ENCODE measurements at places on chromosomes 7 and 10.

DNA sequence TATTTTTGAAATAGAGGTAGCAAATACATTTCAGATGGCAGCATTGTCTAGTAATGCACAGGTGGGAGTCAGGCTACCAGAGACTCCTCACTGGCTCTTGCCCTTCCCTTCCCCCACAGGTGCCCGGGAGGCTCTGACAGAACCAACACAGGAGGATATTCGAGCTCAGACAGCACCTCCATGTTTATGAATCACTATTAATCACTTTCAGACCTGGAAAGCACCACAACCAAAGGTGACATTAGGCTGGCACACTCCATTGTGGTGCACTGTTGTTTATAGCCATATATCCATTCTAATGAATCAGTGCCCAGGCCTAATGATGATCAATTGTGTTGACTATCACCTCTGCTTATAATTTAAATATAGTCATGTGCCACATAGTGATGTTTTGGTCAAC is 107.8 kb upstream of the NAMPT start:
- DNase-seq: no peak

DNA sequence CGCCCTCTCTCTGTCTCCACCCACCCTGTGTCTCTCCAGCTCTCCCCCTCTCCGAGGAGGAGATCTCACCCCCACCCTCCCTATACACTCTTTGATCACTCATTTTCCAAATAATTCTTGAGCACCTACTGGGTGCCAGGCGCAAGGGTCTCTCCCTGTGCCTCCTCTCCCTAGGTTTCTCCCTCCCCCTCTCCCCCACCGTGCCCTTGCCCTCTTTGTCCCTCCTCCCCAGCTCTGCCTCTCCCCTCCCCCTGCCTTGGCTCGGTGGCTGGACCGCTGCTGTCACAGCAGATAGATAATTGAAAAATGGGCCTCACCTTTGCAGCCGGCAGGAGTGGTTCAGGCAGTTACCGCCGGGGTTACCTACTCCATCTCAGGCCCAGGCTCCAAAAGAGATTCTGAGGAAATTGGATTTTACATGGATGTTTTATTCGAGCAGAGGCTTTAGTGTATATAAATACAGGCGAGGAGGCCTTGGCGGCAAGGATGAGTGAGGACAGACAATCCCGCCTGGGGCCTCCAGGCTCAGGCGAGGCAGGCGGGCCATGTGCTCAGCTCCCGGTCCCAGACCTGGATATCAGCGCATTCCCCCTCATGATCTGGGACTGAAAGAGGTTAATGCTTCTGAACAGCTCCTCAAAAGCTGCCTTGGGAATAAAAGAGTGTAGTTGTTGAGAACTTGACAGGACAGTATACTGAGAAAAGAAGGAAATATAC is 60.8 kb upstream of the BTRC start:
- DNase-seq: no peak

- peak; percentile 46 for DNase-seq
Observed at GRCh38 chr7:141558544-141559183, 7.5 kb downstream of the AGK start.

DNA sequence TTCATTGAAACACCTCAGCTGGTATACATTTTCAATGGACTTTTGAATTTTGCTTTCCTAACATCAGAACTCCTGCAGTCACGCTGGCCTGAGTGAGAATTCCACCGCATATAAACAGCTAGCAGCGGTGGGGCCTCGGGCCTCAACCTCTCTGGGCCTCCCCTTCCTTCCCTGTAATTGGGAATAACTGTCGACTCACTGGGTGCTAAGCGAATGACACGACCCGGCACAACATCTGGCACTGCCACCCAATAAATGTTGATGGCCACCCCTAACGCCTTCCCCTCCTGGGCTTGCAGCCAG is 670 bp downstream of the RCC1L start:
- DNase-seq: no peak

GRCh38 chr7:127383123-127383835 is 9.2 kb downstream of the ZNF800 start:
- no peak for DNase-seq

GRCh38 chr10:65413001-65413400 is 1512.8 kb upstream of the LRRTM3 start:
- no peak for DNase-seq

DNA sequence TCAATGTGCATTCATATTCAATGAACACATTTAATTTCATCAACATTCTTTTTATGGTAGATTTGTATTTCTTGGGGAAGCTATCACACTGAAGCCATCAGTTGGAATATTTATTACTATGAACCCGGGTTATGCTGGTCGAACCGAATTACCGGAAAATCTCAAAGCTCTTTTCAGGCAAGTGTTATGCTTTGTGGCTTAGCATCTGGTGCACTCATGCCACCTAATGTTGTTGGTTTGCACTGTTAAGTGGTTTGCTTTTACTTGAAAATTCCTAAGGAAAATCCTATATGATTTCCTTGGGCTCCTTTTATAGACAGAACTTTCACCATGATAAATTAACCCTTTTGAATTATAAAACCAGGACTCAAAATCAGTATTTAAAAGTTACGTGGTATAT is 147.9 kb downstream of the DNAH11 start:
- no peak for DNase-seq

- peak; percentile 29 for DNase-seq
Observed at GRCh38 chr7:23264916-23265458, 18.4 kb downstream of the GPNMB start.

GRCh38 chr10:4353964-4354363 is 472.0 kb upstream of the AKR1E2 start:
- no peak for DNase-seq

DNA sequence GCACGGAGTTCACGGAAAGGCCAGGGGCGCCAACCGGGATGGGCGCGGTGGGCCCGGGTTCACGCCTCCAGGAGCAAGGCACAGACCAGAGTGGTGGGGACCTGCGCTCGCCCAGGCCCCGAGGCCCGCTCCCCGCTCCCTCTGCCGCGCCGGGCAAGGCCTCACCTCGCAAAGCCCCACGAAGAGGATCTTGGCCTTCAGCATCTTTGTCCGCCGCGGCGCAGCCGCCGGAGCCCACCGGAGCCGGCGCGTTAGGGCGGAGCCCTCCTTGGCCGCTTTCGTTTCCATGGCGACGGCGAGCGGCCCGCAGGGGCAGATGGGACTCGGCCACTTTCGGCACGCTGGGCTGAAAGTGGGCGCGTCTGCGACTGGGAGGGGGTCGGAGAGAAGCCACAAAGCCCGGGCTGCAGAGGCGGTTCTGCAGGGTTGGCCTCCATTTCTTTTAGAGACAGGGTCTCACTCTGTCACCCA is 944.4 kb upstream of the ZNF722 start:
- no peak for DNase-seq

DNA sequence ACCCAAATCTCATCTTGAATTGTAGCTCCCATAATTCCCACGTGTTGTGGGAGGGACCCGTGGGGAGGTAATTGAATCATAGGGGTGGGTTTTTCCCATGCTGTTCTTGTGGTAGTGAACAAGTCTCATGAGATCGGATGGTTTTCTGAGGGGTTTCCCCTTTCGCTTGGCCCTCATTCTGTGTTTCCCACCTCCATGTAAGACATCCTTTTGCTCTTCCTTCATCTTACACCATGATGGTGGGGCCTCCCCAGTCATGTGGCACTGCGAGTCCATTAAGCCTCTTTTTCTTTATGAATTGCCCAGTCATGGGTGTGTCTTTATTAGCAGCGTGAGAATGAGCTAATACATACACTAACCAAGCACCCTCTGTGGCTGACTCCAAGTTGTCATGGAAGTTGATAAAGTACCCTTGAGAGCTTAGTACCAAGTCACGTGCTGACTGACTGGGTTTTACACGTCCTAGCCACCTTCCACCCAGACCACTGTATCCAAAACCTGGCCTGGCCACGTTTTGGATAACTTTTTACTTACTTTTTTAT is 614.4 kb downstream of the SDK1 start:
- no peak for DNase-seq

DNA sequence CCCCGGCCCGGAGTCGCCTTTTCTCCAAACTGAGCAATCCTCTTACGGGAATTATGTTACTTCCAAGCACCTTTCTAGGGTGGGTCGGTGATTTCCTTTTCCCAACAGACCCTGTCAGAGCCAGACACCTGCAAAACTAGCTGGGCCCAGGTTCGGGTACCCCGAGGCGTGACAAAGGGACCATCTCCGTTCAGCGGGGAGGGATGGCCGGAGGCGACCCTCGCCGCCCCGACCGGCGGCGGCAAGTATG is 445 bp downstream of the PPA1 start:
- DNase-seq: no peak

GRCh38 chr7:158096582-158096981 is 491.0 kb downstream of the PTPRN2 start:
- DNase-seq: no peak

- DNase-seq: no peak
Observed at GRCh38 chr7:82669141-82669540, 225.6 kb upstream of the CACNA2D1 start.

GRCh38 chr10:97474918-97475317 is 23.3 kb downstream of the MMS19 start:
- no peak for DNase-seq

GRCh38 chr7:573269-573932 is 53.8 kb upstream of the PDGFA start:
- DNase-seq: no peak

DNA sequence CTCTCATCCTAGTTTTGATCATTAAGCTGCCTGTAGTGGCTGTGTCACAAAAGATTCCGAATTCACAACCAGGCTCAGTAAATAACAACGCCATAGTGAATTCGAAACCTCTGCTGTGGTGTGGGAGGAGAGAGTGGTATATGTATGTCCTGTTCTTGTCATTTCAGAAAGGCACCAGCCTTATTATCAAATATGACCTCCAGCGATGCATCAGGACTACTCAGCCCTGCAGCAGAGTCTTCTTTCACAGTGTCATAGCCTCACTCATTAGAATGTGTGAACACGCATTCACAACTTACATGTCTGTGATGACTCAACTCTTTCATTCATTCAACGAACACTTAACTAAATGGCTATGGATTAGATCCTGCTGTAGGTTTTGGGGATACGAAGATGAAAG is 15.3 kb downstream of the AOC1 start:
- DNase-seq: no peak

DNA sequence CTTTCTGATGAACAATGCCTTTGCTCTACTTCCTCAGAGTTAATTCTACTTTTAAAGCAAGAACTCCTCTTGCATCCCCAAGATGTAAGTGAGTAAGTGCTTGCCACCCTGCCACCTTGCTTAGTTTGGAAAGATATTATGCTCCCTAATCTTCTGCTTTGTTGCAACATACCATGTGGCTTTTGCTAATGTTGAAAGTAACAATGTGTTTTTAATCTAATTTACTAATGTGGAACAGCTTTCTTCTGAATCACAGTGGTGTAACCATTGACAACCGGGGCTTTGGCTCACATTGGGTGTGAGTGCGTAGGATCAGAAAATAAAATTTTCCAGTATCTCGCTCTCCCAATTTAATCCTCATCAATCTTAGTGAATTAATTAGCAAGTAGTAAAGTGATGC is 254.1 kb upstream of the PTER start:
- DNase-seq: no peak

- DNase-seq: peak; percentile 36
Observed at GRCh38 chr10:118423800-118424442, 81.8 kb upstream of the FAM204A start.

DNA sequence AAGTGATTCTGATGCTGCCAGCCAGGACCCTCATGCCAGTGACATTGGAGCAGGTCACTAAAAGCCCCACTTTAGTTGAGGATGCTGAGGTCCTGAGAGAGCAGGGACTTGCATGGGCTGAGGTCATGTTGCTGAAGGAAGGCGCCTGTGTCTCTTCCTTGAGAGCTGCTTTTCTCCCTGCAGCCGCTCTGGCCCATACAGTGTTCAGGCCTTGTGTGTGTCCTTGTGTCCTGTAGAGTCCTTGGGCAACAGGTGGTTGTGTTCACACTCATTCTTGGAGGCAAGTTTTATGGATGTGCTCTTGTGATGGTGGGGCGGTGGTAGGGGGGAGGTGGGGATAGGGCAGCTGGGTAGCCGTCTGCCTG is 33.3 kb downstream of the TSPAN14 start:
- DNase-seq: no peak

DNA sequence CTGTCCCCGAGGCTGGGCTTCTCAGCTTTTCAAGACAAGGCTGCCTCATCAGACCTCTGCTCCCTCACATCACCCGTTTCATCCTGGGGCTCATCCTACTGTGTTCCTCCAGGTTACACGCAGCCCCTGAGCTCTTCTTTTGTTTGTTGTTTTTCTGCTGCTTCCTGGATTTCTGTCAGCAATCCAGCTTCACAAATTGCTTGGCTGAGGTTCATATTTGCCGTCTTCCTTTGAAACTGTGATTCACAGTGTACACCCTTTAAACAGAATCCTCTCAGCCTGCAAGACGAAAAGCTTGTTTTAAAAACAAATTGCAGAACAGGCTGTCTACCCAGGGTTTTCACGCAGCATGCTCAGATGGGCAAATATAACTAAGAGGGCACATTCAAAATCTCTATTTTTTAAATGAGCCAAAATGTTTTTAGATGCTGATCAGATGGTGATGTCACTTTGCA is 39.1 kb upstream of the PARD3 start:
- no peak for DNase-seq
